ENCODE measurements at places on chromosomes 5 and 9. TPM values are rescaled to one million over a fixed set of nuclear protein-coding genes. Genes with fewer than 3 reads are reported as not detected.

- DNase-seq, result no peak
These were observed 181.4 kb downstream of the GAS1 start for GRCh38 chr9:86765746-86766430.

DNA sequence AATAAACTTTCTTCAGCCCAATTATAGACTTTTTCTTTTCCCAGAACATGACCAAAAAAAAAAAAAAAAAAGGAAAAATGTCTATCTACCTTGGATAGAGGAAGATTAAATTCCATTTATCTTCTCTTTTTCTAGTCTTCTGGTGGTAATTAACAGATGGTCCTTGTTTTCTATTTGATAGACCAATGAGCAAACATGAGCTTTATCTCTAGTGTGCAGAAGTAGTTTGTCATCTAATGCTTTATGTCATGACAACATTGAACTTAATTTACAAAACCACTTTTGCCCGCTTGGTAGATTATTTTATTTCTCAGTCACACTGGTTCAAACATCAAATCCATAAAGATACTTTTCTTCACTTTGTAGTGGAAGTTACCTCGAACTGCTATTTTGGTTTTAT lies 69.5 kb upstream of the ELL2 start:
- no peak for DNase-seq

The APBA1 gene
- 12.4 TPM for total RNA-seq

The CCL21 gene
- 35.7 TPM for total RNA-seq

The FRMPD1 gene
- total RNA-seq, result 1.1 TPM

The CEL gene
- 0.95 TPM for total RNA-seq
